COR-L47 (cell line): ENCODE measurements at places on chromosomes 11 and 22.

- DNase-seq, result peak; percentile 47
Observed at GRCh38 chr11:17734986-17735817, 621 bp downstream of the KCNC1 start.

DNA sequence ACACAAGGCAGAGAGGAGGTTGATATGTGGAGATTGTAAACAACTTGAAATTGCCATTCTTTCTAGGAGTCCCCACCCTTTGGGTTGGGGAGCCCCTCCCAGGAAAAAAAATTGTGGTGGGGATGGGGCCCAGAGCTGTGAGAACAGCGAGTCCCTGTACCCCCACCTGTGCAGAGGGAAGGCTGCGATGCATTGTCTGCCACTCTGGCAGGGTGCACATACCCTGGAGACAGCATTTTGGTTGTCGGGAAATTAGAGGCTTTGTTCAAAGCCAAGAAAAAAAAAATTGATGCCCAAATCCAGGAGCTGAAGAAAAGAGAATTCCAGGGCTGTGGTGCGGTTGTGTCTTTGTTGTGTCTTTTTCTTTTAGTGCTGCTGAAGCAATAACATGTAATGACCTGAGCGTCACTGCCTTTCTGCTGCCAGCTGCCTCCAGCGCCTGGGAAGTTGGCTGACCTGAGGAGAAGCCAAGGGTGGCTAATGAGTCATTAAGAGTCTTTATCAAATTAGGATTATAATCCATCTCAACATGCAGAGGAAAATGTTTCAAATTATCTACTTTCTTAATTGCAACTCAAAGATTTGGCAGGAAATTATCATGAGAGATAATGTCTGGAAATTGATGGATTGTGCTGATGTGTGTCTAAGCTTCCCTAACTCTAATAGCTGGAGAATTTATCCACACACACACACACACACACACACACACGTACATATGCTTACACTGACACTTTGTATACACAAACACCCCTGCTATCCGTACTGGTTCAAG lies 8.0 kb upstream of the PKNOX2 start:
- peak; percentile 7 for DNase-seq

DNA sequence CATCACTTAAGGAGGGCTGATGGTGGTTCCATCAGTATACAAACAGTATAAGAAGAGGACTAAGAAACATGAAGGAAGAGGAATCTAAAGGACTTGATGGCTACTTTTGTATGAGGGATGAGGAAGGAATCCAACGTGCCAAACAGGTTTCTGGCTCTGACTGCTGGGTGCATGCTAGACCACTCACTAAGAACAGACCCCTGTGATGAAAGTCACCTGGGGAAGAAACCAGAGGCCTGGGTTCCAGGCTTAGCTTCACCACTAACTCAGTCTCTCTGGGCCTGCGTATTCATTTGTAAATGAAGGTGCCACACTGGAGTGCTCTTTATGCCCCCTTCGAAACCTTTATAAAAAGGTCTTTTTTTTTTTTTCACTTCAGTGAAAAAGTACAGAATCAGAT lies 55.1 kb downstream of the AAMDC start:
- no peak for DNase-seq

GRCh38 chr22:37410174-37411055 lies 16.9 kb downstream of the ELFN2 start:
- no peak for DNase-seq

DNA sequence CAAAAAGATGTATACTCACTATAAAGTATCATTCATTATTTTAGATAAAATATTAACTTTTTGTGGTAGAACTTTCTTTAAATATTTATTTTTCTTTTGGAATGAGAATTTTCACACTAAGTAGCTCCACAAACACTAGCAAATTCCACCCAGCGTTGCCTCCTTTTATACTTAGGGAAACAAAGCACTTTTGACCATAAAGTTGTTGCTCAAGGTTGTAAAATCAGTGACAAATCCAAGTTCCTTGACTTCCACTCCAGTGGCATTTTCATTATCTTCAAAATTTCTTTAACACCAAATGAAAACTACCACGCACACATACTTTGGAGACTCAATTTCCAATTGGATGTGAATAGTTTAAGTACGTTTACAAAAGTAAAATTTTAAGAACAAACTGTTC lies 431.2 kb downstream of the DLG2 start:
- no peak for DNase-seq

DNA sequence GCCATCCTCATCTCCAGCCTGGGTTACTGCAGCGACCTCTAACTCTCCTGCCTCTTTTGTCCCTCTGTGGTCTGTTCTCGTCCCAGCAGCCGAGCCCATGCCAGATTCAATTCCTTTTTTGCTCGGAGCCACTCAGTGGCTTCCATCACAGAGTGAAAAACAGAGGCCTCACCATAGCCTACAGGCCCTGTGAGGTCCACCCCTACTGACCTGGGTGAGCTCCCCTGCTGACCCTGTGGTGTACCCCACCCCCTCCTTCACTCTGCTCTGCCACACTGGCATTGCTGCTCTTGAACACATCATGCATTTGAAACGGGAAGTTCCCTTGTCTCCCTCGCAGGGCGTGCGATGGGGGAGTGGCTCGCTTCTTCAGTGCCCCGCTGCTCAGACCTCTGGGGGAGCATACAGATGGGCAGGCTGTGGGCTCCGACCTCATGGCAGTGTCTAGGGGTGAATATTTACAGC lies 2.1 kb downstream of the AIP start:
- DNase-seq, result no peak

DNA sequence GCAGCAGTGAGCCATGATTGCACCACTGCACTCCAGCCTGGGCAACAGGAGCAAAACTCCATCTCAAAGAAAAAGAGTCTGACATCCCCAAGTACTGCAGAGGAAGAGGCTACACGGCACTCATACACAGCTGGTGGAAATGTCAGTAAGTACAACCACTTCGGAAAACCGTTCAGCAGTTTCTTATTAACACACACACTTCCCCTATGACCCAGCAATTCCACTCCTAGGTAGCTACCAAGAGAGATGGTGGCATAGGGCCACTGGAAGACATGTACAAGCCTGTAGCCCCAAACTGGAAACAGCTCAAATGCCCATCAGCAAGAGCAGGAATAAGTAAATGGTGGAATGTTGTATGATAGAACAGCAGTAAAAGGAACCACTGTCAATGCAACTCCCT lies 3.3 kb downstream of the DRAP1 start:
- no peak for DNase-seq

GRCh38 chr22:50002791-50003190 lies 9.8 kb downstream of the IL17REL start:
- DNase-seq, result no peak

DNA sequence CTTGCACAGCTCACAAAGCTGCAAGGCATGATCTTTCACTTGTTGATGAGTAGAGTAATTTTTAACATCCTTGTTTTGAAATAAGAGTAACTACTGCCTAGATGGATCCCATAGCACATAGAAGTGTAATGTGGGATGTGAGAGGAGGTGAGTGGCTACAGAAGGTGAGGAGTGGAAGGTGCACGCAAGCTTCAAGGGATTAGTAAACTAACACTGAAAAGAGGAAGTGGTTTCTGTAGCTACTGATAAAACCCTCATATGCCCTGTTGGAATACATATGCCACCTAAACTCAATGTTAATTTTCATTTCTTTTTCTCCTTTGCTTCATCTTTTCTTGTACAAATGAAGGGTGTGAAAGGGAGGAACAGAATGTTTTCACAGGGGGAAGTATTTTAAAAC lies 22.0 kb upstream of the CTSC start:
- DNase-seq, result no peak

- peak; percentile 34 for DNase-seq
Observed at GRCh38 chr11:22920939-22921565, 60.8 kb upstream of the CCDC179 start.

- no peak for DNase-seq
Observed at GRCh38 chr11:124882339-124883071, 15.2 kb downstream of the ROBO4 start.

- peak; percentile 39 for DNase-seq
Observed at GRCh38 chr22:39994566-39995392, at the start of gene FAM83F. FAM83F (plus strand) TSS chr22:39994954; CDS start chr22:39995043, 89 bp downstream.

GRCh38 chr11:94417386-94417987 lies 16.3 kb upstream of the GPR83 start:
- no peak for DNase-seq

GRCh38 chr22:19619144-19620009 lies 94.9 kb upstream of the SEPTIN5 start:
- DNase-seq, result no peak

DNA sequence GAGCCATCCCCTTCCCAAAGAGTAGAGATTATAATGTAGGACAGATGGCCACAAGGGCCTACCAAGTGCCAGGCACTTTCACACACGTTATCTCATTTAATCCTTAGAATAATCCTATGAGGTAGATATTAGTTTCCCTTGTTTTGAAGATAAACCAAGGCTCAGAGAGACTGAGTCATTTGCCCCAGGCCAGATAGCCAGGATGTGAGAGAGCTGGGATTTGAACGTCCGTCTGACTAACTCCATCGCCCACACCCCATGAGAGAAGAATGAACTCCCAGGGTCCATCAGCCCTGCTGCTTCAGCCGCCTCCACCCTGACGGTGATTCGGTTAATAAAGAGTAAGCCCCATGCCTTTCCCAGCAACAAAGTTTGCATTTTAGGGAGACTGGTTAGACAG lies 10.7 kb downstream of the PRG3 start:
- DNase-seq, result no peak

GRCh38 chr22:46931414-46931813 lies 169.0 kb downstream of the TBC1D22A start:
- DNase-seq, result no peak

DNA sequence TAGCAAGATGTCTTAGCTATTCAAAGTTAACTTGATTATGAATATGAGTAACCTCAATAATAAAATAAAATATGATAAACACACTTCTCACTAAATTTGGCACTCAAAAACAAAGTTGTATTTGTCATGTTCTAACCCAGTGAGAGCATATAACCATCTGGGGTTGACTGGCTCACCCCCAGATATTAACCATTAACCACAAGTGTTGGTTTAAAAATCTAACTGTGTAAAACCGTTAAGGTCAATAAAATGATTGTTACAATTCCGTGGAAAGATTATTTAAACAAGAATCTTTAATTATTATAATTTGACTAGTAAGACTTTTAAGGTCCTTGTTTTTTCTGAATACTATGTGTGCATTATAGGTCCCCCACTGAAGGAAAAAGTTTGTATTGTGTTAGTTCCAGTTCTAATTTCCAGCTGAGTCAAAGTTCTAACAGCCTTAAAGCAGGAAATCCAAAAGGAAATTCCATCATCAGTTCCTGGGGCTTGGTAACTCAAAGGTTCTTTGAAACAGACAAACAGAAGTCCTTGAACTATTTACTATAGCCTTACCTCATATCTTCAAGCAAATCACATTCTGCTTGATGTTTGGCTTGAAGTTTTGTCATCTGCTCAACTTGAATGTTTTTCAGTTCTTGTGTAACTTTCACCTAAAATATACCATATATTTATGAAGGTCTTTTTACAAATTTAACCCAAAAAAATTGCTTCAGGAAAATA lies 2.5 kb downstream of the FCHSD2 start:
- no peak for DNase-seq

GRCh38 chr22:19607192-19608002 lies 83.2 kb upstream of the CLDN5 start:
- peak; percentile 94 for DNase-seq

- peak; percentile 40 for DNase-seq
Observed at GRCh38 chr11:67504005-67504949, 886 bp downstream of the PITPNM1 start.

GRCh38 chr11:93733474-93733873 lies 7.8 kb downstream of the TAF1D start:
- no peak for DNase-seq

DNA sequence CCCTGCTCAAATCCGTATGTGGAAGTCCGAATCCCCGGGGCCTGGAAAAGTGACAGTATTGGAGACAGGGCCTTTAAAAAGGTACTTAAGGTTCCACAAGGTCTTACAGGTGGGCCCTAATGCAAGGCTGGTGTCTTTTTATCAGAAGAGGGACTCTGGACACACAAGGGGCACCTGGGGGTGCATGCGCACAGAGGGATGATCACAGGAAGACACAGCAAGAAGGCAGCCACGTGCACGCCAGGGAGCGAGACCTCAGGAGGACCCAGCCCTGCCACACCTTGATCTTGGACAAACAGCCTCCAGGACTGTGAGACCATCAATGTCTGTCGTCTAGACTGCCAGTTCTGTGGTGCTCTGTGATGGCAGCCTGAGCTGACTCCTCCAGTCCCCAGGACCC lies 96.5 kb downstream of the SHANK2 start:
- DNase-seq, result no peak

GRCh38 chr22:39300186-39300830 lies 19.1 kb downstream of the RPL3 start:
- DNase-seq, result no peak

- peak; percentile 28 for DNase-seq
Observed at GRCh38 chr22:46171940-46172339, 21.6 kb downstream of the PPARA start.

- DNase-seq, result no peak
Observed at GRCh38 chr11:17608821-17609220, 61.8 kb downstream of the OTOG start.

DNA sequence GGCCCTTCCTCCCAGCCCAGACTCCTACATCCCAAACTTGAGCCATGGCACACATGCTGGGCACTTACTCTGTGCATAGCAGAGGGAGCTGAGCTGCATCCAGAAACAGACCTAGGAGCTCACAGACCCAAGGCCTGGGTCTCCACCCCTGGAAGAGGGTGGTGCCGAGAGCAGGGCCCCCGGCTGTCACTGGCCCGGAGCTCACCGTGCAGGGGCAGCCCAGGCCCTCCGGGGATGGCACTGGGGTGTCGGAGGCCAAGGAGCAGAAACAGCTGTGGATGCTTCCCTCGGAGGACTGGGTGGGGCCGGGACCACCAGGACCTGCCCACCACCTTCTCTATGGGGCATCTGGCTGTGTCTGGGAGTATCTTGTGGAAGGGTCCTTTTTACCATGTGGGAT lies 4.3 kb upstream of the APOBEC3A start:
- no peak for DNase-seq

DNA sequence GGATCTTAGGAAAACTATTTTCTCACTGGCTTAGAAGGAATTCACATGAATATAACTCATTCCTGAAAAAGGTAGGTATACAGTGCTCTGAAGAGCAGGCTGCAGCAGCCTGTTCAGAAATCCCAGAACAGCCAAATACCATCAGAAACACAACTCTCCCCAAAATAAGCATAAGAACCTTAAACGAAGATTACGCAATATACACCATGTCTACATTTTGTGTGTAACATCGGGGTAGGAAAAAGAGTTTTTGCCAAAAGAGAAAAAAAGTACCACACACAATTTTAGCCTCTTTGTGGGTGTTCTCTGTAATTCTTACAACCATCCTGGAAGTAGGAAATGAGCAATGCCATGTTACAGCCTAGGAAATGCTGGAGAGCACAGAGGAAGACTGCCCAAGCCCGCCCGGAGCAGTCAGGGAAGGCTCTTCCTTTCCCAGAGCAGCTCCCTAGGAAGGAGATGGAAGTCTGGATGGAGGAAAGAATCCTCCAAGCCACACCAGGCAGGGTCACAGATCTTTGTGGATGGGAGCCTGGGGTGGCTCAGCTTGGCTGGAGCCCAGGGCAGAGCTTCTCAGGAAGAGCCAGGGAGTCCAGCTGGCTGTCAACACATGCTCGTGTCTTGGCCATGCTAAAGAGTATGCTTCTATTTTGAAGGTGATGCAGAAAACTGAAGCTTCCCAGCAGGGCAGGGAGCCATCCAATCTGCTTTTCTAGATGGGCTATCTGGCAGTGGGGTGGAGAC lies 49.7 kb upstream of the ARFGAP3 start:
- DNase-seq, result no peak
